NAMALWA (cell line): ENCODE measurements at places on chromosomes 4 and X.

DNA sequence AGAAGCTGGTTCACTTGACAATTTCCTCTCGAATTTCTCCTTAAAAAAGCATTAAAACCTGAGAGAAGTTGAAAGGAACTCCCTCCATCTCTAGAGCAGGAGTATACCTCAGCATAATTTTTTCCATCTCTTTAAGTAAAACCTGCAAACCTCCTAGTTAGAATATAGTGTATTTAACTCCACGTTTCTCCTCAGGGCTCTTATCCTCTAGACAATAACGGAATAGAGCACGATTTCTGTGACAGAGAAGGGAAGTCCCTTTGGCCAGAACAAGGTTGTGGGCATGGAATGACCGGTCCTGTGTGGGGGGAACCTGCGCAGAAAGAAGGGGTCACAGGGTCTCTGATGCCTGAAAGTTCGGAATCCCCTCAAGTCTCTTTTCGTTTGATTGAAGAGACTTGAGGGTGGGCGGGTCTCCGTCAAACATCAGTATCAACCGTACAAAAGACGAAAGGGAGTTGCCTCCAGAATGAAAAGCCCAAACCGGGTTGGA, 697 bp downstream of the ZNF280C start:
- no peak for DNase-seq

- DNase-seq, result no peak
Observed at GRCh38 chr4:6747294-6748051, 31.5 kb downstream of the BLOC1S4 start.

GRCh38 chrX:39814391-39814790, 283.4 kb downstream of the BCOR start:
- peak; percentile 42 for DNase-seq

DNA sequence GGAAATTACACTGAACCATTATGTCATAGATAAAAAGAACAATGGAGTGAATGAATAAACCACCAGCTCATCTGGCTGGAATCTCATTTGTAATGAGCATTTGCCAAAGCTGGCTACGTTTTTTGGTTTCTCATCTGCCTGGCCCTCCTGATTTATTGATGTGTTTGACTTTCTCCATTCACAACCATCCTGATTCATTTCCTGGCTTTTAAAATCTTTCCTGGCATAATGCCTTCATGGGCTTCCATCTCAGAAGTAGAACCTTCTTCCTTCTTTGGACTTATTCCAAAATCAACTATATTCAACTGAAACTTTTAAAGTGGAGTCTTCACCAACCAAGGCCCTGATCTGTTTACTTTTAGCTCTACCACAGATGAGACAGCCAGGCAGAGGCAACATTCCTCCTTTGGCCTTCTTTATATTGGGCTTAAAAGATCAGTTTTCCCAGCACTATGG, 36.0 kb upstream of the ARSJ start:
- DNase-seq, result no peak

DNA sequence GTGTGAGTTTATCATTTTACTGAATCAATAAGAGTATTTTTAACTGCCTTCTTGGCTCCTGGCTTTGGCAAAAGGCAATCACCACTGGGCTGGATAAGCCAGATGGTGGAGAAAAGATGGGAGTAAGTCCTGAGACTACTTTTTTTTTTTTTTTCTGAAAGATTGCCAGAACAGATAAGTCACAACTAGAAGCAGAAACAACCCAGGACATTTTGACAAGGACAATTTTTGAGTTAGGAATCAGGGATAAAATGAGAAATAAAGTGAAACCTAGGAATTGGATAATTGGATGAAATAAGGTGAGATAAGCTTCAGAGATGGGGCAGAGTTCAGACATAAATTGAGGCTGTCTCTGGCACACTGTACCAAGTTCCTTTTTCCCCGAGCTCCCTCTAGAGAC, 471.0 kb downstream of the KLHL13 start:
- DNase-seq, result no peak

DNA sequence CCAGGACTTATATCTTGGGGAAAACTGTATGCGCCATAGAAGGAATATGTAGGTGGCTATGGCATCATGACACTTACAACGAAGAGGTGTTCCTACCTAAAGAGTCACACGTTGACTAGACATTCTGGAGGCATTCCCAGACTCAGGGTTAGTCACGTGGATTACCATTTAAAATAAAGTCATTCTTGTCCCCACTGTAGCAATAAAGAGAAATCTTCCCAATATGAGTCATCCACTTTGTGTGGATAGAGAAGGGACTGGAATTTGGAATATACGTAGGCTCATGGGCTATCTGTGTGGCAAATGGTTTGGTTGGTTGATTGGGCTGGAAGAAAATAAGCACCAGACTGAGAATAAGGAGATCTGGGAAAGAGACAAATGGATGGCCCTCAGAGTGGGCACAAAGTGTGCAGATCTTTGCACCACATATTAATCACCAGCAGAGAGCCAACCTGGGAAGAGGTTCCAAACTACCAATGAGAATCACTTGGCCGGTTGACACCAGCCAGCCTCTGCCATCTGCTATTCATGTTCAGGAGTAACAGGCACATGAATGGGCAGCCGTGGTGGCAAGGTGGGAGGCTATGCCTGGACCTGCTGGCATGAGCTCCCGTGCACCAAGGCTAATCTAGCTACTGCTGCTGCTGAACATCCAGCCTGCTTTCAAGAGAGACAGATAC, 41.0 kb downstream of the MTNR1A start:
- DNase-seq, result no peak

- no peak for DNase-seq
Observed at GRCh38 chr4:95887551-95887950, 47.7 kb downstream of the PDHA2 start.
